ENCODE measurements at places on chromosomes 2 and 18.

DNA sequence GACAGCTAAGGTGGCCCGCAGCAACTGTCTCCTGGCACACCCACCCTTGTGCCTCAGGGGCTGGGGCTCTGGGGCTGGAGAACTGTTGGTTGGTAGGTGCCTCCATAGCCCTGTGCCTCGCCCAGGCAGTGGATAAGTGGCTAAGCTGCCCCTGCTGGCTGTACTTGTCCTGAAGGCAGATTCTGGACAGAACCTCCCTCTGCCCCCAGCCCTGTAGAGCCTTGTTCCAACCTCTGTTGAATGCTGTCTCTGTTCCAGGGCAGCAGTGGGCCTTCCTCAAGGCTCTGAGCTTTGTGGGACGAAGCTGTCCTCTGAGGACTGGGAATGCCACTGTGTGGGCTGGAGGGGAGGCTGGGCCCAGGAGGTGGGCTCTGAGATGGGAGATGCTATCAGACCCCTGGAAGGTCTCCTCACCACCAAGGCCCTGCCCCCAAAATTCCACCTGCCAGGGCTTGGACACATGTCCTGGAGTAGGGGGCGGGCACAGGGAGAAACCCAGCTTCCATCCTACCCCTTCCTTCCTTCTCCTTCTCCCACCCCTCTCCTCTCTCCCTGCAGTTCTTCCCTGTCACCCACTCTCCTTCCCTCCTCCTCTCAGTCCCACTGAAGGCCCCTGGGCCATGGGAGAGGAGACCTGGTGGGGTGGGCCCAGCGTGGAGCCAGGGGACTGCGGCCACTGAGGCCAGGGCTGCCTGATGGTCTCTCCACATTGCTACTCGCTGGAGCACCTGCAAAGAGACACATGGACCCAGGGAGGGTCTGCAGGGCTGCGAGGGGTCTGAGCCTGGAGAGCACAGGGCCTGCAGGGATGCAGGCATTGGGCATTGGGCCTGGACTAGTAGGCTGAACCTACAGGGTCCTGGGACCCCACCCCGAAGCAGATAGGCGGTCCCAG lies 1.7 kb upstream of the PDCD1 start:
- DNase-seq, result no peak

DNA sequence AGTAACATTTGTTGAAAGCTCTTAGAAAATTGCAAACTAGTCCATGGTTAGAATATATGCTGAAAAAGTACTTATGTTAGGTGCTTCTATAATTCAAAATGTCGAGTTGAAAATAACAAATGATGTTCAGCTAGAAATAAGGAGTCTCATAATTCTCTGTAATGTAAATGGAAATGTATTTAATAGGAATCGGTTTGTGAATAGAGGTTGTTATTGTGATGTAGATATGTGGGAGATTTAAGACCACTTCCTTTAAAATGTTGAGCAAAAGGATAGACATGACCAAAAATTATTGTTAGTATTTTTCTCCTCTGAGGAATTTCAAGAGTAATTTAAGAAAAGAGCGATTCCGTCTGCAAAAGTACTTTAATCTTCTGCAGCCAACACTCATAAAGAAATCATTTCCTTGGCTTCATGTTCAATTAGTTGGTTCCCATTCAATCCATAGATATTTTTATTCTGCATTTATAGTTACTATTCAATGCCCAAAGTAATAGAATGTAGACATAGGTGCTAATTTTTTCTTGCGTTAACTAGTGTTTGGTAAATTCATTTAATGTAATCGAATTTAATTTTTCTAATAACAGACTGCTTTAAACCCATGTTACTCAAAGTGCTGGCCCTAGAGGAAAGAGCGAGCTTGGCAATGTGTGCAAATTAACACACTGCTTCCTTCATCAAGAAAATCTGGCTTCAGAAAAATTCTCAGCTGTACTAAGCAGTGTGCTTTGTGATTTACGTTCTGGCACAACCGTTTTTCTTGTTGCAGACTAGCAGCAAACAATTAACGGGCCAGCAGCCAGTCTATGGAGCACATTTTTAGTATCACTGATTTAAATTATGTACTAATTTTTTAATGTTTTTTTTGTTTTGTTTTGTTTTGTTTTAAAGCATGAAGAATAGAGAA lies 32.2 kb downstream of the FN1 start:
- DNase-seq, result no peak

- DNase-seq, result peak; percentile 78
Observed at GRCh38 chr2:176088048-176088936, 4.2 kb upstream of the HOXD13 start.

GRCh38 chr2:44753552-44754285 lies 187.8 kb upstream of the SIX3 start:
- peak; percentile 92 for DNase-seq

GRCh38 chr2:17401096-17401495 lies 117.1 kb downstream of the RAD51AP2 start:
- DNase-seq, result no peak

DNA sequence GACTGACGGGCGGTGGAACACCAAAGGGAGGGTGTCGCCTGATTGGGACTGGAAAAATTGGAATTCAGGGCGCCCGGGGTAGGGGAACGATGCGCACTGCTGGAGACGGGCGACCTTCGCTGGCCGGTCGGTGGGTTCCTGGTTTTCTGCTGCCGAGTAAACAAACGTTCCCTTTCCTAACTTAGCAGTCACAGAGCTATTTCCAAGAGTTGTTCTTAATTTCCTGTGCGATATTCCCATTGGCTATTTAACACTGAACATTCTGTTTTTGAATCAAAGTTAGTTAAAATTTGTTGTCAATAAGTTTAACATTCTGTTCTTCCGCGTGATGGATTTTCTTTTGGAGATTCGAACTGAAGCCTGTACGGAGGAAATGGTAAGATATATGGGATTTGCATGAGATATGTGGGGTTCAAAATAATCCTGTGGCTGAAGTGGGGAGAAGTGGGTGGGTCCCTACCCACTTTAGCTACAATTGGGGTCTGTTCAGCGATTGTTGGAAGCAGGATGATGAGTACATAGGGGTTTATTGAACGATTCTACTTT lies 862 bp downstream of the C18orf54 start:
- peak; percentile 58 for DNase-seq

DNA sequence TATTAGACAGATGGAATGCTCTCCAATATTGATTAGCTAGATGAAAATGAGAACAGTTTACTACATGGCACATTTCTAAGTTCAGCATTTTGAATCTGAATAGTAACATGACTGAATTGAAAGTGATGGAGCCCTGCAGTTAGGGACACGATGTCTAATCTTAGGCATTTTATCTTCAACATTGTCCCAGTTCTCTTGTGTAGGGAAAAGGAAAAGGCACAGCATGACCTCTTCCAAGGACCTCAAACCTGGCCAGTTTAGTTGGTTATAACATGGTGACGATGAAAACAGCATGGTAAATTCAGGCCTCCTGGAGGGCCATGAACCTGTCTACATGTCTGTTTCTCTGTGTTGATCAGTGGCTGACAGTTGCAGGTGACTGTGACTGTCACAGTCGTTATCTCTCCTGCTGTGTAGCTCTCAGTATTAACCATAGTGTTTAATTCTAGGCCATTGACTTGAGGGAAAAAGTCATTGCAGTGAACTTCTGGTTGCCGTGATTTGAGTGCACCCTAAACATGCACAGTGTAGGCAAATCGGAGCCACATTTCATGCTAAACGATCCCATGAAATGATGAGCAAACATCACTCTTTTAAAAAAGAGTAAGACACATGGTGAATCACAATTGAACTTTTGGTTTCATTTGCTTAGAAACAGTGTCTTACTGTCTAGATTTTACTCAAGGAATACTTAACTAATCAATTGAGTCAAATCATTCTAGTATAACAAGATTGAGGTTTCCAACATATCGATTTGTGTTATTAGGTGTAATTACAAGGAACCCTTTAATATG lies 129.7 kb downstream of the PHLPP1 start:
- peak; percentile 64 for DNase-seq

GRCh38 chr2:9556121-9556743 lies 602 bp upstream of the ADAM17 start:
- peak; percentile 66 for DNase-seq

- DNase-seq, result no peak
Observed at GRCh38 chr2:237895544-237896506, 36.4 kb downstream of the RAMP1 start.

All from OCI-M1 (cell line).